ENCODE measurements at places on chromosomes 11 and 22.

DNA sequence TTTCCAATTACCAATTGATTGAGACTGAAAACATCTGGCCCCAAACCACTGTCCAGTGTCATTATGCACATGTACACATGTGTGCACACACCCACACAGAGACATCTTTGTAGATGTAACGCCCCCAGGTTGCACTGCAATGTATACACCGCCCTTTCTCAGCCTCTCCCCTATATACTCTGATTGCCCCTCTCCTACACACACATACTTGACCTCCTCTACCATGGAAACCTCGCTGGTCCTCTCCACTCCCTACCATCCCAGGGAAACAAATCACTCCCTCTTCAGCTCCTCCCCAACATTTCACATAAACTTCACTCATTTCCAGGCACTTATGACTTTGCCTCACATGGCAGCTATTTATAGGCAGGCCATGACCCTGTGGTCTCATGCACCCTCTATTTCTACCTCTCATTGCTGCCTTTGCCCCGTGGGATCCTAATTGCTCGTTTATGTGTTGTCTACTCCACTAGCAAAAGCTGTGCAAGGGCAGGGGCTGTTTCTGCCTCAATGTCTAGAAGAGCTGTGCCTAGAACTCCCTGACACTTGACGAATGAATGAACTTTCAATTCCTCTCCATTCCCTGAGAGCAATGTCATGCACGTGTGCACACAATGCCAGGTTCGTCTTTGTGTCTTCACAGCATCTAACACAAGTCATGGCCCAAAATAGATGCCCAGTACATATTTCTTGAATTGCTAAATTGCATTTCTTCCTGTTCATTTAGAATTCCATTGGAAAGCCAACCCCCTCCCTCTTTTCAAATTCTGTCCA lies 10.0 kb upstream of the TMA7B start:
- no peak for DNase-seq

DNA sequence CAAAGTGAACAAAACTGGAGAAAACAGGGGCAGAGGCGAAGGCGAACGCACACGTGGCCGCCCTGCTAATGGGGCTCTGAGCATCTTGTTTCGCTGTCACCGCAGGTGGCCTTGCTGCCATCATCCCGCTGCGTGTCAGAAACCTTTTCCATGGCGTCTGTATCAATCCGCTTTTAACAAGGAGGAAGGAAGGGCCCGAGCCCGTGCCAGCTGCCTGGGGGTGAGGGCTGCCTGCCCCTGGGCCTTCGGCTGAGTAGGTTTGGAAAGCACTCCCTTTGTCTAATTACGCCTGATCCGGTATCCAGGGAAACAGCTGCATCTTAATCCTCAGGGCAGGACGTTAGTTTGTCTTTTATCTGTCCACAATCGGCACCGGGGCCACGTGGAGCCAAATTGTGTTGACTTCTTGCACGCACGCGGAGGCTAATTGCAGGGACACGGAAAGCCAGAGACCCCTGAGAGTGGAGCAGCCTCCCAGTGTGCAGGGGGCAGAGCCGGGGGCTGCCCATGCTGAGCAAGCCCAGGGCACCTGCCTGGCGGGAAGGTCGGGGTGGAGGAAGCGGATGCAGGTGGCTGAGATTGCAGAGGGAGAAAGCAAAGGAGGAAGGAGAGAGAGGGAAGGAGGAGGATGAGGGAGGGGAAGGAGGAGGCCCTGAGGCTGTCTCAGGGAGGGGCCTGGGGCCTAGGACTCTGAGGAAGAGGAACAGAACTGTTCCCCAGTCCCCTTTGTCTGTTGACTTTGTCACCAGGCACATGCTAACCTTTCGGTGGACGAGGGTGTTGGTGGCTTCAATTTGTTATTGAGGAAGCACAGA lies 19.2 kb upstream of the TH start:
- no peak for DNase-seq

DNA sequence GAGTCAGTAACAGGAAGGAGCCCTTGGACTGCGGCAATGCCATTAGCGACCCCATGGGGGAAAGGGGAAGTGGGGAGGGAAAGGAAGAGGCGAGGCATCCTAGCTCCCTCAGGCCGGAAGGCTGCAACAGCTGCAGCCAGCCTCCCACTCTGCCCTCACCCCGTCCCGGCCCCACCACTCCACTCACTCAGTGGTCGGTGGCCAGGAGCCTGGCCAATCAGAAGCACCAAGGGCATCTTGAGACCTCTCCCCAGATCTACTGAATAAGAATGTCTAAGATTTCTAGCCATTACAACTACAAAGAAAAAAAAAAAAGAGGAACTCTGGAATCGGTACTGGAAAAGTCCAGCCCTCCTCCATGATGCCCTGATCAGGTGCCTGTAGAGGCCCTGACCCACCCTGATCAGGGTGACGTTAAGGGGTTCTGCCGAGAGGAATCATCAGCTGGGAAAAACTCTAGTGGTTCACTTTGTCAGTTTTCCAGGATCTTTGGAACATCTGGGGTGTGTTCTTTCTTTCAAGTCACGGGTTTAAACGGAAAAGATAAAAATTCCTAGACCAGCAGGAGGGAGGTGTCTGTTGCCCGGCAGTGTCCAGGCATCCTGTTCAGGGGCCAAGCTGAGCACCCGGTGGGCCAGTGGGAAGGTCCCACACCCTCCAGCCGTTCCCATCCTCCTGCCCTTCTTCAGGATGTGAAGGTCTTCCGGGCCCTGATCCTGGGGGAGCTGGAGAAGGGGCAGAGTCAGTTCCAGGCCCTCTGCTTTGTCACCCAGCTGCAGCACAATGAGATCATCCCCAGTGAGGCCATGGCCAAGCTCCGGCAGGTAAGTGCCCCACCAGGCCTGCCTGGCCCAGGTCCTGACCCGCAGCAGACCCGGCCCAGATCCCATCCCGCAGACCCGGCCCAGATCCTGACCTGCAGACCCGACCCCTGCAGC lies 14.4 kb downstream of the OAF start:
- no peak for DNase-seq

- DNase-seq: no peak
Measured at GRCh38 chr22:31271485-31271884, 20.8 kb downstream of the PIK3IP1 start.

DNA sequence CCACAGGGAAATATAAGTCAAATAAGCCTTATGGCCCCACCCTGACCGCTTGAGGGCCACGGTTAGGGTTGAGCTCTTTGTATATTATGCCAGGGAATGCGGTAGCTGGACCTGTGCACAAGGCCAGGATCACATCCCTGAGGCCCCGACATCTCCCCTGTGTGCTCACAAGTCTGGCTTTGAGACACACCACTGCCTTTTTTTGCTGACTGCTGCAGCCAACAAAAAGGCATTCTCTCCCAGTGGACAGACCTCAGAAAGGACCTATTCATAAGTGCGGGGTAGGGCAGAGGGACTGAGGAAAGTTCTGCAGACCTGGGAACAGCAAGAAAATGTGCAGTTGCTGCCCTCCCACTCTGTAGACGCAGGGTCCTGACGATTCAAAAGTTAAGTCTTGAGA lies 3.4 kb upstream of the SIDT2 start:
- no peak for DNase-seq

DNA sequence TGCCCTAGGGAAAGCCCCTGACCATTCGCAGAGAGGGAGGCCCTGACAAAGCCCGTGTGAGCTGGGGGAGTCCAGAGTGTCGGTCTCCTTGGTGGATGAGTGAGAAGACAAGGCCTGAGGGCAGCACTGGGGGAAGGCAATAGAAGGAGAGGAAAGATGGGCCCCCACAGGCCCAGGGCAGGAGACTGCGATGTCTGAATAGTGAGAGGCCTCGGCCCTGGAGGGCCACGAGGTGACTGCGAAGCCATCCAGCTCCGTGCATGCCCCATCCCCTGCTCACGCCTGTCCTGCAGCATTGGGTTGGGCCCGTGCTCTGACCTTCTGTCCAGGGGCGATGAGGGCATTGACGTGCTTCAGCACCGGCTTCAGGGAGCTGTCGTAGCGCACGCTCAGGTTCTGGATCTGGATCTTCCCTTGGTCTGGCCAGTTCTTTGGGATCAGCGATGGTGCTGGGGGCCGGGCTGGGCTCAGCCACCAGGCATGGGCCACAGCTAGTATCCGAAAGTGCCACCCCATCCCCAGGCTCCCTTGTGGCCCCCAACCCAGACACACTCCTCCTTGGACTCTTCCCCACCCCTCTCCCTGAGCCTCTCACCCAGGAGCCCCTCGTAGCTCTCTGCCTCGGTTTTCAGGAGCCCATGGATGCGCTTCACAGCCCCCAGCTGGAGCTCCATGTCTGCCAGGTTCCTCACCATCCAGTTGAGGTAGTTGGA lies 8.3 kb upstream of the KCNJ11 start:
- DNase-seq: no peak

GRCh38 chr11:16226245-16226644 lies 130.1 kb downstream of the SOX6 start:
- peak; percentile 42 for DNase-seq

- DNase-seq: no peak
Measured at GRCh38 chr11:17861036-17861755, 126.6 kb downstream of the KCNC1 start.
